Fibroblast of skin of abdomen (primary cell): ENCODE measurements at places on chromosomes 3 and 15.

- DNase-seq: no peak
These were observed 330.5 kb upstream of the ROPN1 start for GRCh38 chr3:124322309-124322880.

GRCh38 chr3:192833177-192833890 is 84.3 kb downstream of the MB21D2 start:
- peak; percentile 82 for DNase-seq

GRCh38 chr3:179244878-179245277 is 6.0 kb downstream of the KCNMB3 start:
- peak; percentile 54 for DNase-seq

DNA sequence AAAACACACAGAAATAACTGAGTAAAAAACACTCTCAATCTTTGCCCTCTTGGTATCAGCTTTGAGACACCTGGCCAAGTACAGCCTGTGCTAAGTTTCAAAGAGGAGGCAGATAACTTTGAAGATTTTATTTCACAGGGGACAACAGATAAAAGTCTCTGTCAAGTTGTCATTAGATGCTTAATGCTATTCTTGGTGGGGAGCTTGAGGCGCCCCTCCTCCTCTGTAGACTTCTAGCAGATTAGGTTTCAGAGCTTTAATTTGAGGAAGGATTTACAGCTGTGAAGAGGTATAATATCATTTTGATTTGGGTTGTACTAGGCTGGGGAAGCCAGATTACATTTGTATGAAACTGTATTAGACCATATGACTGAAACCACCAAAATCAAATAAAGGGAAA is 620.3 kb downstream of the FHIT start:
- no peak for DNase-seq

DNA sequence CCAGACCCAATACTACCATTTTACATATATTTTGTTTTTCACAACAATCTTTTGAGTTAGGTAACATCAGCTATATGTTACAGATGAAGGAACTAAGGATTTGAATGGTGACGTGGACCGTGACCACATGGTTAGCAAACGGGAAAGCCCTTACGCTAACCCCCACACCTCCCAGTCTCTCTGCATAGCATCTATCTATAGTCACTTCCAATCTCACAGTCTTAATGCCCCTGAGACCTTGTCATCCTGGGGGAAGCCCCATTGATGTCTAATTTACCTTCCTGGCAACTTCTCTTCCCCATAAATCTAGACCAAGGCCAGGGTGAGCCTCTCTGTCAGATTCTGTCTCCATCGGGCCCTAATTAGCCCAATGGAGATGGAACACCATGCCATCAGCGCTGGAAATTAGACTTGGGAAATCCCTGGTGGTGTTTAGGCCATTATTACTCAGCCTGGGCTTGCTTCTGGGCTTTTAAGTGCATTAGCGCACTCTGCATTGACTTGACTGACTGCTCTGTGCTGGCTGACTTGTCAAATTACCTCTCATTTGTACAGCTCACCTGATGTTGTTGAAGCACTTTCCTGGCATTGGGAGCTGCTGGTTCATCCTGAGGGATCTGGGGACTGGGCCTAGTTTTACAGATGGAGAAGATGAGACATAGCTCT is 34.0 kb upstream of the SH3GL3 start:
- DNase-seq: no peak

- no peak for DNase-seq
These were observed 162.9 kb downstream of the TIGIT start for GRCh38 chr3:114456742-114457141.

DNA sequence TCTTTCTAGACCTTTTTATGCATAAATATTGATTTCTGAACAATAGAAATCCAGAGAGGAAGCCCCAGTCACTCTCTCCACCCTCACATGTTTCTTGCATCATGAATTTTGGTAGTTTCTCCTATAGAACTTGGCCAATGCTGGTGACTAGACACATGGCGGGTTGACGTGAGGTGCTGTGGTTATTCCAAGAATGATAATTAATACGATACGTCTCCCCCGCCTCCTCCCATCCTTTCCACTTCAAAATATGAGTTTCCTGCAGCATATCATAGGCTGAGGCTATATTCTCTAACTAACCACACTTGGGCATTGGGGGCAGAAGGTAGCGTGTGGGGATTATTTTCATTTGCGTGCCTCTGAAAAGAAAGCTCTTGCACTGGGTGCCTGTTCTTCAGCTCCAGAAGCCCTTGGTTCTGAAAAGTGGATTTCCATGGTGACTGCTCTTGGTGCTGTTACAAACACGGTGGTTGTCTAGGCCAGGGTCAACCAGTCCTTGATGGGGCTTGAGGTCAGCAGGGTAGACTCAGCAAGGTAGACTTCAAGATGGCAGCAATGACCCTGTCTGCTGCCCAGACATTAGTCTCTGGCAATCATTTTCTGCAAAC is 5.3 kb downstream of the TNFSF10 start:
- peak; percentile 78 for DNase-seq

- no peak for DNase-seq
These were observed 83.3 kb downstream of the IGF2BP2 start for GRCh38 chr3:185741586-185741985.

DNA sequence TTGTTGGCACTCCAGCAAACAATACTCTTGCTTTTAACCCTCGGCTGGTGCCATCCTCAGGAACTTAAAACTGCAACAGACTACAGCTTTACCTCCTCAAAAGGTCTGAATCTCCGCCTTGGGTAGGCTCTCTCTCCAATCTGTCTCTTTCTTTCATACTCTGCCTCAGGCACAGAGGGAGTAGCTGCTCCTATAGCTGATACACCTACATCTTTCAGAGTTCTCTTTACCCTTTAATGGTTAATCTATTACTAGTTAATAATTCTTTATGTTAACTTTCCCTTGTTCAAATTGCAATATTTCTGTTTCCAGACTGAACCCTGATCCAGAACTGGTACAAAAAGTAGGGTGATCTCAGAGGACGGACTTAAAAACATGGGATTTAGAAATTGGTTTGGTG is 66.2 kb downstream of the MAP4 start:
- no peak for DNase-seq

- DNase-seq: no peak
These were observed 35.8 kb downstream of the ARMC8 start for GRCh38 chr3:138222942-138223287.
